Activated T-helper 17 cell treated with anti-CD3 and anti-CD28 coated beads, Interleukin-2, amount 50 U/mL, for 72 hours (primary cell): ENCODE measurements at places on chromosomes 16 and 17. TPM values are rescaled to one million over a fixed set of nuclear protein-coding genes. Genes with fewer than 3 reads are reported as not detected.

KRTAP9-2 gene
- not detected for total RNA-seq

EIF5A gene
- 429 TPM for total RNA-seq

TBX2 gene
- not detected for total RNA-seq

DNA sequence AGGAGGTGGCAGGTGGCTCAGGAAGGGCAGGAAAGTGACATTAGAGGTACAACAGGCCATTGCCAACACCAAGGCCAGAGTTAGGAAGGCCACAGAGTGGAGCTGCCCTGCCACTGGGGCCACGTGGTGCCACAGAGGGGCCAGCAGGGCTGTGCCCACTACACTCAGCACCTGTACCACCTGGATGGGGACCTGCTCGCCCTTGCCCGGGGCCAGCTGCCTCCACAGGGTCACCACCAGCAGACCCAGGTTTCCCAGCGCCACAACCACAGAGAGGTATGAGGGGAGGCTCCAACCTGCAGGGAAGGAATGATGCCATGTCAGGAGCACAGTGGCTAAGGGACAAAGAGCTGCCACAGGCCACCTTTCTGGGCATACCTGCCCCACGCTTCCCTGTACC is 1.2 kb downstream of the SLC52A1 start:
- ATAC-seq = no peak

GRCh38 chr17:51805765-51806164 is 352.7 kb downstream of the CA10 start:
- no peak for ATAC-seq

GRCh38 chr16:10878644-10879501 is 1.9 kb downstream of the CIITA start:
- ATAC-seq = peak; percentile 16

GRCh38 chr17:79408251-79408650 is 202.6 kb downstream of the RBFOX3 start:
- ATAC-seq = no peak

- ATAC-seq = peak; percentile 67
These were observed 36.0 kb upstream of the FBXO47 start for GRCh38 chr17:39002991-39003715.

DNA sequence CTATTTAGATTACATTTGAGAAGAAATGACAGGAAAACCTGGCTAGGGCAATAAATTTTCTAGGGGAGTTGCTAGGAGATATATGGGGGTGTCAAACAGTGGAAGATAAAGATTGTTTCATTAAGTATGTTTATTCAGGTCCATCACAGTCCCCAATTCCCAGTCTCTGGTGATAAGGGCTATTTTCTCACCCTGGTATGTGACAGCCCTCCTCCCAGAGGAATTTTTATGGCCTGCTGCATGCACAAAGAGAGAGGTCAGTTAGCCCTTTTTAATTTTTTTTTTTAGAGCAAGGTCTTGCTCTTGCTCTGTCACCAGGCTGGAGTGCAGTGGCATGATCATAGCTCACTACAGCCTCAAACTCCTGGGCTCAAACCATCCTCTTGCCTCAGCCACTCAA is 53.6 kb upstream of the ATF7IP2 start:
- ATAC-seq = no peak

DNA sequence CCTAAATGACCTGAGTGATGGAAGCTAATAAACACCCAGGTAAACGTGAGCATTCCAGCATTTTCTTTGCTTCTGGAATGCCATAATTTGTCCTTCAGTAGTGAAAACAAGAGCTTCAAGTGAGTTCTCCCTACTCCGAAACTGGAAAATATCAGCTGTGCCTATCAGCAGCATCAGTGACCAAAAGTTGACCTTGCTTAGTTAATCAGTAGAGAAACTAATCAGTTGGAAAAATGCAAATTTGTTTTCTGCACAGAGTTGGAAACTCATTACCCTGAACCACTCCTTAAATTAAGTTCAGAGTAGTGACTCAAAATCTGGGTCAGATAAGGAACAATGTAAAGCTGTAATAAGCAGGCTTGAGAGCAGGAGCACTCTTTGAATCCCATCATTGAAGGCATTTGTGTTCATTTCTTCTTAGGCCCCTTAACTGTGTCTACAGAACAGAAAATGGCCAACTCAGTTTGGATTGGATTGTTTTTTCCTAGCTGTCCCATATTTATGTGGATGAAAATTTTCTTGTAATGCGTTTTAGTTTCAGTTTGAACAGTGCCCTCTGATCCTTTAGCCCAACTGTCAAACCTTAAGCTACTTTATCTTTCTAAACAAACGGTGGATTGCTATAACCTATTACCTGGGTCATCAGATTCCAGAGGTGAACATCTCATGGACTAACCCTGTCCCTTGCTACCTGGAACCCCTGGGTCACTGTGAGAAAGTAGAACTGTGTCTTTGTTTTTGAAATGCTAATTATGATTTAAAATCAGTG is 290.4 kb downstream of the TOX3 start:
- no peak for ATAC-seq

DNA sequence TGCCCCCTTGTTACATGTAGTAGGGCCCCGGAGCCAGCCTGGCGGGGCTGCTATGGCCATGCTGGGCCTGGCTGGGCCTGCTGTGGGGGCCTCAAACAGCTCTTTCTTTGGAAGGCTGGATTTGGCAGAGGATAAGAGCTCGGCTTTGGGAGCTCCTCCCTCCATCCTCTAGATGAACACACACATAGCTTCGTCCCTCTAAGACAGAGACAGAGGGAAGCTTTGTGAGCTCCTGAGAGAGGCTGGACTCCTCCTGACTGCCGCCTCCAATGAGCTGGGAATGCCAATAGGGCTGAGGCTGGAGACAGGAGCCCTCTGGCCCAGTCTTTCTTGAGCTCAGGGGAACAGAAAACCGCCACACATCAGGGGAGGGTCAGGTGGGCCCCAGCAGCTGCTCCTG is 37.3 kb upstream of the CDC42EP4 start:
- no peak for ATAC-seq
